ENCODE measurements at places on chromosomes 6 and 20. TPM values are rescaled to one million over a fixed set of nuclear protein-coding genes. Genes with fewer than 3 reads are reported as not detected.

Gene NXT1
- total RNA-seq, result 75.8 TPM

Gene ULBP1
- total RNA-seq, result 1.3 TPM

Gene COL19A1
- total RNA-seq, result not detected

Gene NRSN1
- not detected for total RNA-seq

Gene BPIFB1
- total RNA-seq, result not detected

Gene FAM83B
- total RNA-seq, result 44.0 TPM

Gene CDH4
- total RNA-seq, result 2.2 TPM

Gene KCNK5
- total RNA-seq, result not detected

All from hair follicular keratinocyte (primary cell).